ENCODE measurements at places on chromosomes 6 and 20.
A peak's percentile ranks its signal among the peaks of the same experiment; 100 is the strongest.

- no peak for DNase-seq
Observed at GRCh38 chr20:49851991-49852390, 39.4 kb downstream of the SLC9A8 start.

DNA sequence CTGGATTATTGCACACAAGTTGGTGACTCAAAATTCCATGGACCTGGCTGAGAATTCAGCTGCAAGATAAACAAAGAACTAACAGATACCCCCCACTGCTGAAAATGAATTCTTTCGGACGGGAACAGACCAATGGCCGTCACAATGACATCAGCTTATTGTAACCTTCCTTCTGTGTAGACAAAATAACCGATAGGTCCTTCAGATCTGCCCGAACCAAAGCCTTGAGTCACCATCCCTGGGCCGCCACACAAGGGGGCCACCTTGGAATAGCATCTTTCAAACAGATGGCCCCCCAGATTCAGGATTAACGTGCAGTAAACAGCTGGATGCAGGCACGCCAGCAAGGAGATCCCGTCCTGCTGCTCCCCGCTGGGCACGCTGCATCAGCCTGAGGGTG is 214.0 kb upstream of the EXOC2 start:
- no peak for DNase-seq

DNA sequence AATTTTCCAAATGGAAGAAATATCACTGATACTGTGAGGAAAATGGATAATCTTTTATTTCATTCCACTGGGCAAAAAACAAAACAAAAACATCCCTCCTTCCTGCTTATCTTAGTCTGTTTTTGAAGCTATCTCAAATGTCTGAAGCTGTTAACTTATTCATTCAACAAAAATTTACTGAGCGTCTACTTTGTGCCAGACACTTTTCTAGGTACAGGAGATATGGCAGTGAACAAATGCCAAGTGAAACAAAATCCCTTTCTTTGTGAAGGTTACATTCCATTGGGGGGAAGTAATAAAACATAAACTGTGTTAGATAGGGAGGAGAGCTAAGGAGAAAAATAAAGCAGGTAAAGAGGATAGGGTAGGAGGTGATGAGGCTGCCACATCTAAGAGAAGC is 47.5 kb downstream of the TNFRSF21 start:
- peak; percentile 20 for DNase-seq

DNA sequence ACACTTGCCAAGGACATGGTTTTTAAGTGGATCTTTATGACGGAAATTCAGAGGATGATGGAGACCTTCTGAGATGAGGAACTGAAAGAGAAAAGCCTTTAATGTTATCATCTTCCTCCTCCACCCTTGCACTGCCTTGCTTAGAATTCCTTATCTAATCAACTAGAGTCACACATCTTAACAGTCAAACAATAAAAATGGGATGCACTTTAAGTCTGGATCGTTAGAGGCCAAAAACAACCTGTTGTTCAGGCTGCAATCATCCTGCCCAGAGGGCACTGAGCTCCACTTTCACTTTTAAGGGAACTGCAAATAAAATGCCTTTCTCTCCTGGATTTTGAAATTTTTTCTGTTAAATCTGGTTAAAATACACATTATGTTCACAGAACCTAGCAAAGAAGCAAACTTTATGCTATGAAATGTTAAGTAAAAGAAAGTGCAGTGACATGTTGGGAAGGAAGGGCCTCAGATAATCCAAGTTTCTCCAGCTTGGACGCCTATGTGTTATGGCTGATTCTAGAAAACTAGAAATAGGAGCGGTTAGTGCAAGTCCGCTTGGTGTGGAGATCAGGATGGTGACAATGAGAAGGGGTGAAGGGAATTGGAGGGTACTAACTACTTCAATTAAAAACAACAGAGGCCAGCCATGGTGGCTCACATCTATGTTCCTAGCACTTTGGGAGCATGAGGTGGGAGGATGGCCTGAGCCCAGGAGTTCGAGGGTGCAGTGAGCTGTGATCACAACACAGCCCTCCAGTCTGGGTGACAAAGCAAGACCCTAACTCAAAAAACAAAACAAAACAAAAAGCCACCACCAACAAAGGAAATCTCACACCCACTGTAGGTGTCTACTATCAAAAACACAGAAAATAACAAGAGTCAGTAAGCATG is 66.4 kb upstream of the KIF13A start:
- DNase-seq = no peak

GRCh38 chr6:25038999-25039398 is 103.2 kb upstream of the RIPOR2 start:
- DNase-seq = no peak
